Bronchial smooth muscle cell (primary cell): ENCODE measurements at places on chromosomes 6 and 20. TPM values are rescaled to one million over a fixed set of nuclear protein-coding genes. Genes with fewer than 3 reads are reported as not detected.

MDFI gene
- total RNA-seq, result 0.26 TPM in 1 of 2 replicates, not detected in the other

ARMC12 gene
- 0.32 and 0.60 TPM in 2 replicates for total RNA-seq

CYP39A1 gene
- total RNA-seq, result 0.79 and 2.2 TPM in 2 replicates

B3GALT4 gene
- total RNA-seq, result 13.6 and 14.6 TPM in 2 replicates

RIMS4 gene
- under 0.01 and 0.16 TPM in 2 replicates for total RNA-seq

SRSF12 gene
- not detected in 2 replicates for total RNA-seq

C6orf132 gene
- total RNA-seq, result 0.63 TPM in 1 of 2 replicates, not detected in the other

EMILIN3 gene
- total RNA-seq, result under 0.01 TPM in 1 of 2 replicates, not detected in the other

EPHA7 gene
- 0.32 TPM in 1 of 2 replicates, not detected in the other for total RNA-seq
